ENCODE measurements at places on chromosomes 3 and 15. TPM values are rescaled to one million over a fixed set of nuclear protein-coding genes. Genes with fewer than 3 reads are reported as not detected.

DNA sequence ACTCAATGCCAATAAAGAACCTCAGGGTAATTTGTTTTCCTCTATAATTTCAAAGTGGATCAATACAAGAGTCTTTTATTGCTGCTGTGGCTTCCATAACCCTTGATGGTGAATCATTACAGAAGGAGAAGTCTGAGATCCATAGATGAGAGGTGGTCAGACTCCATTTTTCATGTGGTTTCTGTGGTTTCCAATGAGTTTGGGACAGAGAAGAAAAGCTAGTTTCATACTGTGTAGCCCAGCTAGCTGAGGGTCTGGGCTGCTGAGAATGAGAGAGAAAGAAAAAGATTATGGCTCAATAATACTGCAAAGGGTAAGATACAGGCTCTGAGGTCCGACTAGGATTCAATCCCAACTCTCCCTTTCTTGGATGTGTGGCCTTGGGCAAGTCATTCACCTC is 180.6 kb upstream of the LRRN1 start:
- DNase-seq = no peak

GRCh38 chr3:12268049-12268735 is 20.7 kb upstream of the PPARG start:
- peak; percentile 46 for DNase-seq

- peak; percentile 78 for DNase-seq
Observed at GRCh38 chr15:45714590-45715488, 80.0 kb downstream of the SQOR start.

The P2RY14 gene
- 1.4 TPM for polyA plus RNA-seq

DNA sequence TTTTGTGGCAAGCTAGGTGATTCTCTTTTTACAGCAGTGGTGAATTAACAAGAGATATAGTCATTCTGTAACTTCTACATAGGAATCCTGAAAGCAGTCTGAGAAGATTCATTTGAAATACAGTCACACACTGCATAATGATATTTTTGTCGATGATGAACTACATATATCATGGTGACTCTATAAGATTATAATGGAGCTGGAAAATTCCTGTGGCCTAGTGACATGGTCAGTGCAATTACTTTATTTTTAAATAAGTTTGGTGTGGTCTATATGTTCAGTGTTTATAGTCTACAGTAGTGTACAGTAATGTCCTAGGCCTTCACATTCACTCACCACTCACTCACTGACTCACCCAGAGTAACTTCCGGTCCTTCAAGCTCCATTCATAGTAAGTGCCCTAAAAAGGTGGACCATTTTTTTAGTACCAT is 511.4 kb upstream of the MCTP2 start:
- DNase-seq = no peak

DNA sequence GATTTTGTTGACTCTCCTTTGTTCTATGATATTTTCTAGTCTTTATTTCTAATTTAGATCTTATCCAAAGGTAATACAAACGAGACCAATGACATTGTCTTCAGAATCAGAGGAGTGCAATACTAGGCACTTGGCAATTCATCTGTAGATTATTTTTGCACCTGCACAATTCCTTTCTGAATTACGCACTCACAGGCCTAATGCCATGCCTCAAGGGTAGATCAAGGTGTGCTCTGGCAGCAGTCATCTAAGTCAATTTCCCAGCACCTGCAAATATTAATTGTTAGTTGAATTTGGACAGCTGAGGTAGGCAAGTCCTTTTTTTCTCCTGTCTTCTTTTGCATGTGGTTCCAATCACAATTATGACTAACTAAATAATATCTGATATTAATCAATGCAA is 653.2 kb downstream of the ROBO2 start:
- no peak for DNase-seq
